ENCODE measurements at places on chromosomes 16 and 17.

DNA sequence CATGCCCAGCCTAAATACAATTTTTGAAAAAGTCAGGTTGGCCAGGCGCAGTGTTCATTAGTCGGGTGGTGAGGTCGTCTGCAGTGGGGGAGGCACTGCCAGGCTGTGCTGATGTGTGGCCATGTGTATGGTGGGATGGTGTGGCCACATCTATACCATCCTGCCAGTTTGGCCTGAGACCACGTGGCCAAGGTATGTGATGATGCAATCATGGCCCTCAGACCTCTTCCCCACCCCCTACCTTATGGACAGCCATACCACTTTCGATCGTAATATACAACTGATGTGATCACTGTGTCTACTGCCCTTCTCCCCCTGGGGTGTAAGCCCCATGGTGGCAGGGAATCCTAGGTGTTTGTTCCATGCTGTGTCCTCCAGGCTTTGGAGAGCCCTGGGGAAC, 23.7 kb downstream of the SBK1 start:
- no peak for DNase-seq

DNA sequence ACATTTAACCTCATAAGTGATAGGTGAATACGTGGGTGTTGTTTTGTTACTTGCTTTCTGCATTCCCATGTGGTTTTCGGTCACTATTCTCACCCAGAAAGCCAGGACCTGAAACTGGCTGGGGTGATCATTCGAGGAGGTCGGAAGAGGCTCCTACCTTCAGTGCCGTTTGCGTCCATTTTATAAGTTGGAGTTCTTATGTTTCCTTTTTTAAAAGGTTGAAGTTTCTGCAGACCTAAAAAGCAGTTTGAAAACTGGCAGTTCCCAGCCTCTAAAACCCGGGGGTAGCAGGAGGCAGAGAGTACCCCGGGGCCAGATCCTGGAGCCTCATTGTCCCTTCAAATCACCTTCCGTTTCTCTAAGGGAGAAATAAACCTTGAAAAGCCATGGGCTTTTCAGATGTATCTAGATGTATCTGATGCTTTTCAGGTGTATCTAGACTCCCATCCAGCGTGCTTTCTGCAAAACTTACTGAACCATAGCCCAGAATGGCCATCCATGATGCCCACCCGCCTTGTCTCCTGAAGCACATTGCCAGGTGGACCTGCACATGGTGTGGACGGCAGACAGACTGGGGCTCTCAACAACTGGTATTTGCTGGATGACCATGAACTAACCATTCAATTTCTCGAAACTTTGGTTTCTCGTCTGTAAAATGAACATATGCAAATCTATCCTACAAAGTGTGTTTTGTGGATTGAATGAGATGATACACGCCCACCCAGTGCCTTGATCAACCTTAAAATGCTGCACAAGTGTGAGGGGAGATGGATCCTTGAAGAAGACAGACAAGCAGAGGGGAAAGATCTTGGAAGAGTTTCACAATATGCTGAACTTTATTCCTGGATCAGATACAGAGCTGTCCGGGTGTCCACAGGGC, 1.3 kb downstream of the NLRC5 start:
- no peak for DNase-seq

DNA sequence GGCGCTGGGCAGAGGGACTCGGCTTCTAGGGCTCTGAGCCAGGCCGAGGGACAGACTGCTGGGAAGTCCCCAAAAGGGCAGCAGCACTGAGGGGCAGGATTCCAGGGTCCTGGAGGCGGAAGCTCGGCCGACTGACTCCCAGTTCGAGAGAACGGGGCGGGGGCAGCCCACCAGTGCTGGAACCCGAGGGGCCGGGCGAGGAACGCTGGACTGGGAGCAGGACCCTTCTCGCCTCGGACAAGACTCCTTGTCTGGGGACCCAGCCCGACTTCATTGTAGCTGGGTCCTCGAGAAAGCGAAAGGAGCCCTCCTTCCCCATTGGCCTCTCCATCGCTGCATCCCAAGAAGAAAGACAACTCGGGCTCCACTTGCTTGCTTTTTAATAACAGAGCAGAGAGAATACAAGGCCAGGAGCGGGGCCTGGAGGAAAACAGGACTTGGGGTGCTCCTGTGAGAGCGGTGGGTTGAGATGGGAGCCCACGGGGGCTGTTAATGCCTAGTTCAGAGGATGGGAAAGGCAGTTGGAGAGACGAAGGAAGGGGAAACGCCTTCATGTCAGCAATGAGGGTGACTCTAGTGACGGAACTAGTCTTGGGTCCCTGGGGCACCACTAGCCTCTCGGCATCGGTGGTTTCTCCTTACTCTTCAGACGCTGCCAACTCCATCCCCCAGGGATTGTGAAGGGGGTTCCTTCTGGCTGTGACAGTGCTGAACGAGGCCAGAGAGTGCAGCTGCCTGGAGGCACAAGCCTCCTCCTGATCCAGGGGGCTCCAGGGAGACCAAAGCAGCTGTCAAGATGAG, 492 bp upstream of the CAMTA2 start:
- no peak for DNase-seq

GRCh38 chr16:81212830-81213465, 25.5 kb upstream of the BCO1 start:
- DNase-seq, result no peak

- DNase-seq, result no peak
These were observed 2.1 kb upstream of the DNASE1L2 start for GRCh38 chr16:2233872-2234812.

DNA sequence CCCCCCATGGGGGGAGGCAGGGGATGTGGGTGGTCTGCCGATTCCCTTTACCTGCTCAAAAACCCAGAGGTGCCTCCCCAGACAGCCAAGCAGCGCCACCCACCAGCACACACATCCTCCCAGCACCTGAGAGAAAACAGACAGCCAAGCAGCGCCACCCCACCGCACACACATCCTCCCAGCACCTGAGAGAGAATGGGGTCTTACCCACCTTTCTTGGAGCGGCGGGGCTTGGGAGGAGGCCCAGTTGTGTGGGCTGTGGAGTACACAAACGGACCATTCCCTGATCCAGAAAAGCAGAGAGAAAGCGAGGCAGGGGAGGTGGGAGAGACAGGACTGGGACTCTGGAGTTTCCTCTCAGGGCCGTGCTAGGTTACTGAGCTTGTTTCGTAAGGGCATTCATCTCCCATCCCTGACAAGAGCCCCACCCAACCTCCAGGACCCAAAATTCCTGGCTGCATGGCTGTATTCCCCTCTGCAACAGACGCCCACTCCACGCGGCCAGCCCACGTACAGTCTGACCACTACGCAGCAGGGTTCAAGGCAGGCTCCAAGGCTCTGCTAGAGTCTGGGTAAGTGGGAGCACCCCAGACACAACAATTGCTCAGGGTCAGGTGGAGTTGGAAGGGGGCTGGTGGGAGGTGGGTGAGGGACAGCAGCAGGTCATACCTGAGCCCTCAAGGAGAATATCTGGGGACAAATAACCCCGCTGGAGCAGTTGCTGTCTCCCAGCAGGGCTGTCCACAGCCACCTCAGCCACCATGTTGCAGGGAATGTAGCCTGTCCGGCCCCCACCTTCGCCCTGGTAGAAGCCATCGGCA, 22.3 kb downstream of the TSPOAP1 start:
- DNase-seq, result no peak

GRCh38 chr16:63385714-63386432, 1349.6 kb upstream of the CDH8 start:
- no peak for DNase-seq

GRCh38 chr16:65641049-65641761, 519.3 kb upstream of the CDH11 start:
- DNase-seq, result no peak

GRCh38 chr17:46088595-46088994, 89.5 kb downstream of the STH start:
- DNase-seq, result no peak

DNA sequence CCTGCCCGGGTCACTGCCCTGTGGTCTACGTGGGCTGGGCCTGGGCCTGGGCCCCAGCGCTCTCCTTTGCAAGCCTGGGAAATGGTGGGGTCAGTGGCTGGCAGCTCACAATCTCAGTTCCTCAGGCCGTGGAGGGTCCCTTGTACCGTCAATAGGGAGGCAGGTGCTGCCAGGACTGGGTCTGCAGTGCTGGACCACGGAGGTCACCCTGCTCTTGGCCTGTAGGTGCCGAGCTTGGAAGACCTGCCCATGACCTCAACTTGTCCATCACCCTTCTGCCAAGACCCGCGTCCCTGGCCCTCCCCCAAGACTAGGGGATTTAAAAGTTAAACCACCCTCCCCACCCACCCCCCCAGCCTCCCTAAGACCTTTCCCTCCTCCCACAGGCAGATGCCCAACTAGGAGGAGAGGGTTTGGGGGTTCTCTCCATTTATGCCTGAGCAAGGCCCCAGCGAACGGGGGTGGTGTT, 2.5 kb downstream of the TBX2 start:
- no peak for DNase-seq

- no peak for DNase-seq
These were observed 120.4 kb upstream of the LHX1 start for GRCh38 chr17:36816907-36817288.

DNA sequence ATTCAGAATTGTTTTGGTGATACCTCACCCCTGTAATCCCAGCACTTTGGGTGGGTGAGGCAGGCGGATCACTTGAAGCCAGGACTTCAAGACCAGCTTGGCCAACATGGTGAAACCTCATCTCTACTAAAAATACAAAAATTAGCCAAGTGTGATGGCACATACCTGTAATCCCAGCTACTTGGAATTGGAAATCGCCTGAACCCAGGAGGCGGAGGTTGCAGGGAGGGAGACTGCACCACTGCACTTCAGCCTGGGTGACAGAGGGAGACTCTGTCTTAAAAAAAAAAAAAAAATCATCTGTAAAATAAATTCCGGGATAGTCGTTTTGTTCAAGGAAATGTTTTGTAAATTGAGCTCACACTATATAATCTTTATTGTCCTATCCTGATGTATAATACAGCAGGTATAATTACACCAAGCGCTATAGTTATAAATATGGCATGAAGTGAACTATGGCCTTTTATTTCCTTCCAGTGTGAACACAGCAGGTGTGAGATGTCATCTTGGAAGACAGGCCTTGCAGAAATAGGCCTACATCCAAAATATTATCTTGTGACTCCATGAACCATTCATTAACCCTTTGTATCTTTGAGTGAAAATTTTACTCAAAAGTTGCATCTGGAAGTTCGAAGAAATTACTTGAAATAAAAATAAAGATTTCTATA, 25.4 kb downstream of the PLA2G10 start:
- no peak for DNase-seq

DNA sequence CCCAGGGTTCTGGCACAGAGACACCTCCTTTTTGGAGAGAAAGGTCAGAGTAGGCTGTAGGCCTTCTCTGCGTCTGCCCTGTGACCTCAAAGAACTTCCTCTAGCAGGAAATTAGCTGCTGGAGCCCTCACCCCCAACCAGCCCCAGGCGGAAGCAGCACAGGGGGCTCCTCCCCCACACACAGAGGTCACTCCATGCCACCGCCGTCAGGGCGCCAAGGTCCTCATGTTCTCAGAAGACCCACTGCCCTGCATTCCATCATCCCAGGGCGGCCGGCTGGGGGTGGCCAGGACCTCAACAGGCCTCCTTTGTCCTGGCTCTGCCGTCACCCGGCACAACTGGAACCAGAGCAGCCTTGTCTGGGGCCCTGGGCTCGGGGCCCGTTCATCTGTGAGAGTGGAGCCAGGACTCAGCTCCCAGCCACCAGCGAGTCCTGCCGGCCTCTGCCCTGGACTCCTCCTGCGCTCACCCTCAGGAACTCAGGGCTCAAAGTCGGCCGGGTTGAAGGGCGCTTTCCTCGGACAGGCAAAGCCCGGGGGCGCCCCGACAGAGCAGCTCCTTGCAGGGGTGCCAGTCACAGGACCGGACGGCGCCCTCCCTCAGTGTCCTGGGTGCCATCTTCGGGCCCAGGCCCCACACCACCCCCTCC, 1.2 kb downstream of the TMC6 start:
- no peak for DNase-seq

All from cortex of kidney (tissue), 1 donor.